ENCODE measurements at places on chromosomes 5 and 9. TPM values are rescaled to one million over a fixed set of nuclear protein-coding genes. Genes with fewer than 3 reads are reported as not detected.

ABLIM3 gene
- total RNA-seq: 0.38 TPM

IGFBPL1 gene
- total RNA-seq: not detected

STC2 gene
- total RNA-seq: 21.8 TPM

MEIKIN gene
- total RNA-seq: not detected

LCP2 gene
- 24.1 TPM for total RNA-seq

WDR38 gene
- not detected for total RNA-seq

MYO10 gene
- total RNA-seq: 0.24 TPM

Data from K562 (cell line).